Left renal pelvis (tissue), 4 donors: ENCODE measurements at places on chromosomes 1 and 21. TPM values are rescaled to one million over a fixed set of nuclear protein-coding genes. Genes with fewer than 3 reads are reported as not detected.

- DNase-seq, result peak; percentile 21
Measured at GRCh38 chr1:66022904-66023620, 230.4 kb downstream of the PDE4B start.

DNA sequence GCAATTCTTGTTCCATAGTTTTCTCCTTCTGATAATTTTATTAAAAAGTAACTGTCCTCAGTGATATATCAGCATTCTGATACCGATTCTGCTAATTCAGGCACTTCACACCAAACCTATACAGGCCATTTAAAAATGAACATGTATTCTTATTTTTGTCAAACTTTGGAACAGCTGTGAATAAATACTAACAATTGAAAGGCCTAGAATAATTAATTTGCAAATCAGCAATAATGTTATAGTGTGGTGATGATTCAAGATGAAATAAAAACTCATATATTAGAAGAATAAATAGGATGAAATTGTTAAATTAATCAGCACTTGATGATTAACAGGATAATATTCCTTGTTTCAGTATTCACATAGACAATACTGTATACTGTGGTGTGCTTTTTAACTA is 9.9 kb downstream of the CDKN2C start:
- DNase-seq, result no peak

DNA sequence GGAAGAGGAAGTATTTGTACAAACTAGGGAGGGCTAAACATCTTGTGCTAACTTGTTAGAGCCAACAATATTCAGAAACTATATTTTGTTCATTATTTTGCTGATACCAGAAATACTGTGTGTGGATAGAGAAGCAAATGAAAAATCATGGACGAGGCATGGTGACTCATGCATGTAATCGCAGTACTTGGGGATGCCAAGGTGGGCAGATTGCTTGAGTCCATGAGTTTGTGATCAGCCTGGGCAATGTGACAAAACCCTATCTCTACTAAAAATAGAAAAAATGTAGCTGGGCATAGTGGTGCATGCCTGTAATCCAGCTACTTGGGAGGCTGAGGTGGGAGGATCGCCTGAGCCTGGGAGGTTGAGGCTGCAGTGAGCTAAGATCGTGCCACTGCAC is 13.4 kb downstream of the LRRC41 start:
- DNase-seq, result no peak

GRCh38 chr1:66521721-66522365 is 12.1 kb upstream of the SGIP1 start:
- DNase-seq, result no peak

GRCh38 chr1:86441581-86441980 is 17.6 kb downstream of the CLCA2 start:
- DNase-seq, result no peak

DNA sequence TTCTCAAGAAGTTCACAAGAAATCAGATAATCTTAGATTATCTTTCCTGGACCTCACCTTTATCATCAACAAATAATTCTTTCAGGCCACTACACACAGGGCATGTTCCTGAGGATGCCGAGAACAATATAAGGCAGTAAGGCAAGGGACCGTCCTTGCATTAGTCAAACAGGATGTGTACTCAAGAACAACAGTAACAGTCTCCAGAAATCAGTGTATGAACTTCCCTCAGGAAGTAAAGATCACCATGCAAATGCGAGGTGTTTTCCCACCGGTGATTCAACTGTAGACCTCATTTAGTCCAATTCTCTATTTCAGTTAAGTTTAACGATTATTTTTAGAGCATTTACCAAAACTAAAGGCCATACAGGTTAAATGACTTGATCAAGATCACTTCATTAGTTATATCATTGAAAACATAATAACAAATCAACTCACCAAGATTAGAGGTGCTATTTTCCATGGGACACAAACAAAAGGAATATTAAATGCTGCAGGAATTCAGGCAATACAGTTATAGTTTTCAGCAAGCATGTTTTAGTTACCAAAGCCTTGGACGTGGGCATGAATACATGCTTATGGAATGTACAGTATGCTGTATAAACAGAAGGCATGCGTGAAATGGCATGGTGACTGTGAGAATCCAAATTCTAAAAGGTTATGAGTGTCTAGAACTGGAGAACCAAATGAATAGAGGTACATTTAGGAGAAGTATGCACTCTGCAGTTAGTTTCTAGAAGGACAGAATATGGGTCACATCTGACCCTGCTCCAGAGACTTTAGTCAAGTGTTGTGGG is 145.2 kb downstream of the TNR start:
- no peak for DNase-seq

GRCh38 chr1:31755850-31756492 is 8.2 kb downstream of the ADGRB2 start:
- no peak for DNase-seq

- no peak for DNase-seq
Measured at GRCh38 chr1:183841550-183841949, 36.6 kb downstream of the RGL1 start.

- DNase-seq, result no peak
Measured at GRCh38 chr1:48978413-48978812, 201.7 kb upstream of the BEND5 start.

GRCh38 chr1:240515505-240515904 is 96.5 kb downstream of the GREM2 start:
- no peak for DNase-seq

DNA sequence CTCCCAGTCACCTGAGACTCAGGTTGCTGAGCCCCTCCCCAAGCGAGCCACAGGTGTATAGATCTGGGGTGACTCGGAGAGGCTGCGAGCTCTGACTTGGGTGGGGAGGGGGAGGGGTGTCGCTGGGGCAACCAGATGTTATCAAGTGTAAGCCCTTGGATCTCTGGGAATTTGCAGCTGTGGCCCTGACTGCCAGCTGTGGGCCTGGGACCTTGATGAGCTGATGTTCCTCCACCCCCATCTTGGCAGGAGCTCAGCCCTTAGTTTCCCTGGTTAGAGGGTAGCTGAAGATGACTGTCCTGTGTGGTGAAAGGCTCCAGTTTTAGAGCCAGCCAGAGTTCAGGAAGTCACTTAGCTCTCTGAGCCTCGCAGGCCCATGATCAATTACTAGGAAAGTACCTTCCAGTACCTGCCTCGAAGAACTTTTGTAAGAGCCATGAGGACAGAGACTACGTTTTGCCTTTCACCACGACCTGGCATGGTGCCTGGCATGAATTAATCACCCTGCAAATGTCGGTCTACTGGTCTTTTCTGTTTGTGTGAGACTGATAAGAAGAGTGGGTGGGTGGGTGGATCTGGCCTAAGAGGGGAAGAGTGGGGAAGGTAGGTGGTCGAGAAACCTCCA is 55.8 kb downstream of the YARS1 start:
- DNase-seq, result no peak

DNA sequence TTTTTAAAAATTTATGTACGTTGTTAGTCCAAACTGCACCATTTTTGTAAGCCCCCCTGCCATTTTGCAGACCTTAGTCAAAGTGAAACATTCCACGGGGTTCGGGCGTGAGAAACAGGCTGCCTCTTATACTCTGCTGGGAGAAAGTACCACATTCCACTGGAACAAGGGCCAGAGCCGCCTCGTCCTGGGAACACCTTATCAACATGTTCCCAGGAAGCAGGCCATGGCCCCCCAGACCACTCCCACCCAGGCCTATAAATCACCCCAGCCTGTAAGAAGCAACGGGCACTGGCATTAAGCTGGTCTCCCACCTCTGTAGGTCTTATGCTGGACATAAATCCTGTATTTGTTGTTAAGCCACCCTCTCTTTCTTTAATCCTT is 854 bp upstream of the ZRANB2 start:
- no peak for DNase-seq

GRCh38 chr1:231094421-231094820 is 54.4 kb upstream of the FAM89A start:
- no peak for DNase-seq

DNA sequence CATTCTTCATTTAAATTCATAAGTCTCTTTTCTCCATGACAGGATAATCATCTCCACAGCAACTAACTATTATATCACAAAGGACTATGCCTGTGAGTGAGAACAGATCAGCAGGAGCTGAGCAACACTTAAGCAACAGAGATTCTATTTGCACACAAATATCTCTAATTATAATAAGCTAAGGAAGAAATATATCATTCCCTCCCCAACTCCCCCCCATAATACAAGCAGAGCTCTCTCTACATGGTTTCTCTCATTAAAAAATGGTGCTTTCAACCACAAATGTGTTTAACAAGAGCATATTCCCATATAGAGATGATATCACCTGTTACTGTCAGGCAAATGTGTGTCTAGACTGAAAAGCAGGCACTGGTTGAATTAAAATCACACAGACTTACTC is 34.5 kb upstream of the NIBAN1 start:
- no peak for DNase-seq

GRCh38 chr1:168598892-168599291 is 22.5 kb downstream of the XCL1 start:
- no peak for DNase-seq

GRCh38 chr1:64163431-64163830 is 40.0 kb upstream of the UBE2U start:
- DNase-seq, result no peak

- no peak for DNase-seq
Measured at GRCh38 chr1:241926141-241926540, 31.4 kb upstream of the BECN2 start.

- DNase-seq, result no peak
Measured at GRCh38 chr1:91053630-91054029, 31.8 kb upstream of the ZNF644 start.

GRCh38 chr21:35649186-35649585 is 411.1 kb downstream of the SETD4 start:
- no peak for DNase-seq

RIIAD1 gene
- polyA plus RNA-seq, result 0.76 TPM

OPTC gene
- 0.11 TPM for polyA plus RNA-seq

MATN1 gene
- 0.13 TPM for polyA plus RNA-seq

SYCP1 gene
- 0.79 TPM for polyA plus RNA-seq

OR6N1 gene
- not detected for polyA plus RNA-seq

PDE4B gene
- 7.5 TPM for polyA plus RNA-seq

HMGCS2 gene
- polyA plus RNA-seq, result 122 TPM

TNFRSF14 gene
- polyA plus RNA-seq, result 19.7 TPM
